ENCODE measurements at places on chromosomes 16 and 17. TPM values are rescaled to one million over a fixed set of nuclear protein-coding genes. Genes with fewer than 3 reads are reported as not detected.

The GP2 gene
- polyA plus RNA-seq: not detected

The TAF1C gene
- 6.5 TPM for polyA plus RNA-seq

The STX4 gene
- 30.3 TPM for polyA plus RNA-seq

The TNFSF12 gene
- polyA plus RNA-seq: 45.1 TPM

The CCDC154 gene
- polyA plus RNA-seq: 1.5 TPM

The PDIA2 gene
- polyA plus RNA-seq: not detected
